ENCODE measurements at places on chromosomes 16 and 17.

GRCh38 chr16:25950586-25951281, 259.0 kb downstream of the HS3ST4 start:
- no peak for DNase-seq

DNA sequence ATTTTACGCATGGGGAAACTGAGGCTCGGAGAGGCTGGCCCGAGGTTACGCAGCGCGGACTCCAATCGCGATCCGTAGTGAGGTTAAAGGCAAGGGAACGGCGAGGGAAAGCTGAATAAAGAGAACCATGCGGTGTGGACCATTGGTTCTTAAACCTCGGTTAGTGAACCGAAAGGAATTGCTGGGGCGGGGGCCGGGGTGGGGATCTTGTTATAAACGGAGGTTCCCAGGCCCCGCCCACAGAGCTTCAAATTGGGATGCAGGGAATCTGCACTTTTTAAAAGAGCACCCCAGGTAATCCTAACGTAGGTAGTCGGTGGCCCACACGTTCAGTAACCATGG, 524 bp downstream of the IQCK start:
- DNase-seq = peak; percentile 12

DNA sequence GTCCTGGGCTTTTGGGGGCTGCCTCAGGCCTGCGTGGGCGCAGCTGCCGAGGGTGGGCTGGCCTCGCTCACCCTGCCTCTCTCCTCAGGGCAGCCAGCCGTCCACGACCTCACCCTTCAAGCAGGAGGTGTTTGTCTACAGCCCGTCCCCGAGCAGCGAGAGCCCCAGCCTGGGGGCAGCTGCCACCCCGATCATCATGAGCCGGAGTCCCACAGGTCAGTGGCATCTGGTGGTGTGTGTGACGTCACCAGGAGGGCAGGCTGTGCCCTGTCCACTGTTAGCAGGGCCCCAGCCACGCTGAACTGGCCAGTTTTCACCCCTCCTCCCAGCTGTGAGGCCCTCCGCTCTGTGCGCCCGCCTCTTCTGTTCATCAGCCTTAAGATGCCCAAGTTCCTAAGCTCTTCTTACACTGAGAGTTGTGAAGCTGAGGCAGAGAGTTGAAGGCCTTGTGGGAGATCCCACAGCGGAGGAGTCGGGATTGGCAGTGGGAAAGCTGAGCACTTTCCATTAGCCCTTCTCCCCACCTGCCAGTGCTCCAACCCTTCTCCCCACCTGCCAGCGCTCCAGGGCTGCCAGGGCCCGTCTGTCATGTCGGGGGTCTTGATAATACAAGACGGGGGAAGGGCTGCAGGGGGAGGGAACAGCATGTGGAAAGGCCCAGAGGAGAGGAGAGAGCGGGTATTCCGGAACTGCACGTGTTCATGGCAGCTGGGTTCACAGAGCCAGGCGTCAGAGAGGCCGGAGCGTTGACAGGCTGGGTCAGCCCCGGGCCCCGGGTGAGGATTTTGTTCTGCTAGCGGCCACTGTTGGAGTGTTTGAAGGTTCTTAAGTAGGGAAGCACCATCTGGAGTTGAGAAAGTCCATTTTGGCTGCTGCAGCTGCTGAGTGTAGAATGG, 36.3 kb downstream of the OR1D5 start:
- no peak for DNase-seq

- DNase-seq = no peak
Observed at GRCh38 chr16:71526111-71526631, at the start of gene CHST4. TSS of gene CHST4 (plus strand) at chr16:71526426. CDS start at chr16:71536678, 10,252 bp downstream.

DNA sequence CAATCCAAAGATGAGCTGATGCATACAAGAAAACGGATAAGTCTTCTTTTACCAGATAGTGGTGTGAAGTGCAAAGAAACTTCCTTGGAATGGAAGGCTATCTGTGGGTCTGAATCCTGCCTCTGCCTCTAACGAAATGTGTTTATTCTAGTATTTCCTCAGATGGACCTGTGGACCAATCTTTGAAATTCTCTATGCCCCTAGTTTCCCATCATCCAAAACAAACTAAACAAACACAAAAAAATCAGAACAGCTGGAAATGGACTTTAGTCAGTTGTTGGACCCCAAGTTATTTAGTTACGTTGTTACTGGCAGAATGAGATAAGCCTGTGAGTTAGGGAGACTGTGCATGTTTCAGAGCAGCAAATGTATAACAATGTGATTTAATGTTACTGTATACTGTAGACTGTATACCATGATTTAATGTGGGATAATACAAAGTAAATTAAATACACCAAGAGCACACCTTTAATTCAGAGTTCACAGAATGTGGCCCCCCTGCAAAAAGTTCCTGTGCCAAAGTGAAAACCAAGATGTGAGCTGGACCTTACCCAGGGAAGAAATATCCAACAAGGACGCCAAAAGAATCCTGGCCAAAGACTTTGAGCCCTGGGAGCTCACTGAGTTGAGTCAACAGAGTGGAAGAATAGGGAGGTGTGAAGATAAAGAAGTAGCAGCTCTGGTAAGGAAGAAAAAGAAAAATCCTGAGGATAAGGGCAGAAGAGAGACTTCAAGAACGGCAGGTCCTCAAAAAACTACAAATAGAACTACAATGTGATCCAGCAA, 255.2 kb downstream of the CNTNAP4 start:
- DNase-seq = no peak

DNA sequence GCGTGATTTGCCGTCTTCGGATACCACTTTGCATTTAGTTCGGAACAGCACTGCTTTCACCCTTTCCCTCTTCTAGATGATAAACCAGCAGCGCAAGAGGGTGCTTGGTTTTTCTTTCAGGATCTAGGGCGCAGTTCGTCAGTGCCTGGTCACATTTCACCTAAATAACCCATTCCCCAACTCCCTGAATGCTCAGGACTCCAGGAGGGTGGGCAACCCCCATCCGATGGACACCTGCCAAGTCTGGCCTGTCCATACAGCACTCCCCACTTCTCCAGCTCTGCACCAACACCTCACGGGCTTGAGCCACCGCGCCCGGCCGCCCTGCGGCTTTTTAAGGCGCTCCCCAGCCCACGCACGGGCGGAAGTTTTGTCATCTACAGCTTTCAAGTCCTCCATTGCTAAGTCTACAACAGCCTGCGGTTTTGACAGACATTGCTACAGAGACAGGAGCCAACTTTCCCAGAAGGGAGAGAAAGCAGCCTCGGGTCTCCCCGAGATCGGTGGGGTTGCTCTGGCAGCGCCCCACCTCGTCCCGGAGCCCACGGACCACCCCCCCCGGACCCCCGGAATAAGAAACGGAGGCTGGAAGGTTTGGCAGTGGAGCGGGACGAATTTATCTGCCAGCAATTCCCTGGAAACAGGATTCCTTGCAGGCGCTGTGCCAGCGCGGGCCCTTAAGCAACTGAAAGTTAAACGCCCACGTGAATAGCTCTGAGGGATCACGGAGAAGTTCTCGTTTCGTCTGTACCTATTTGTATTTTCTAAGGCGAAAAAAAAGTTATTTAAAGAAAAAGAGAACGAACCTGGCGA, 38.6 kb upstream of the SLFN13 start:
- DNase-seq = peak; percentile 86

DNA sequence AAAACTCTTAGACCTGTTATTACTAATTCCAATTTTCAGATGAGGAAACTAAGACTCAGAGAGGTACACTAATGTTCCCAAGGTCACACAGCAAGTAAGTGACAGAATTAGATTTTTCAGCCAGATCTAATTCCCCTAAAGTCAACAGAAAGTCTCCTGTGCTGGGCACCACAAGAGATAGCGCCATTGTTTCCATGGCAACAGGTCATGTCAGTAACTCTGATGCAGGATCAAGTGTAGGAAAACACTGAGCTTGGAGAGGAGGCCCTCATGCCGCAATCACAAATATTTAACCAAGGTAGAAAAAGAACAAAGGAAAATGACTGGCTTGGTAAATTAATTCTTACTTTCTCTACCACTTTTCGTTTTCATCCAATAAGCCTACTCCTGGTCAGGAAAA, 166.0 kb upstream of the CDH13 start:
- DNase-seq = no peak

DNA sequence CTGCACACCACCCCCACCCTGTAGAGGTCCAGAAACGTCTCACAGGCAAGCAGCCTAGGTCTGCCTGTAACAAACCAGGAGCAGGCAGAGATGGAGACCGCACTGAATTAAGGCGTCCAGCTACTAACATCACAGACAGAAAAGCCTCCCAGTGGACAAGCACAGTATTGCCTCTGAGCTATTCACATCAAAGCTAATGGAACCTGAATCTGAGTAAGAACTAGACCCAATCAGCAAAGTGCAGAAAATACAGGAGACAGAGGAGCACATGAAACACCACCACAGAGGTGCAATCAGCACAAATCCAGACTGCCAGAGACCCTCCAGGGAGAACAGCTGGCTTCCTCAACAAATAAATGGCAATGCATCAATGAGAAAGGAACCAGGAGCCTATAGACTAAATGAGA, 22.2 kb upstream of the PEMT start:
- DNase-seq = peak; percentile 54

GRCh38 chr16:10744370-10745030, 858 bp downstream of the NUBP1 start:
- no peak for DNase-seq

DNA sequence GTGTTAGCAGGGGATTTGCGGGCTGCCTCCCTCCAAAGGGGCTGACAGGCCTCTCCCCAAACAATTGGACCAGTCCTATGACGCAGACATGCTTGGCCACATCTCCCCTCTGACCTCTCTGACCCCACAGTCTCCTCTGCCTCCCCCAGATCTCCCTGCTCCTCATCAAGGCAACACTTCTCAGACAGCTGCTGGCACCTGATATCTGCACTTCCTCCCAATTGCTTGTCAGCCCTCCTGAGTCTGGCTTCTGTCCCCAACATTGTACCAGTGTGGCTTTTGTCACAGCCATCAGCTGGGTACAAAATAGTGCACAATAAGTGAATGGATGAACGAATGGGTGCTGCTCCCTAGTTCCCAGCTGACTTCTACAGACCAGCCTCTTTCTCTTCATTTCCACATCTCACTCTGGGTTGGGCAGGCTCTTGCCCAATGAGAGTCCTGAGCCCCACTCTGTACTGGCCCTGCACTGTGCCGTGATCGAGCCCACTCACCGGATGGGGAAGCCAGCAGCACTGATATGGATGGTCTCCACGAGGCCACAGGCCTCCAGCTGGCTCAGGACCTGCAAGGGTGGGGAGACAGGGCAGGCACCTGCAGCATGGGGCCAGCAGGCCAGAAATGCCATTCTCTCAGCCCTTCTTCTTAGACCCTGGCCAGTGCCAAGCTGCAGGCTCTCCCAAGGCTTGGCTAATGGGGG, 17.1 kb downstream of the ZNHIT3 start:
- no peak for DNase-seq

- DNase-seq = no peak
Observed at GRCh38 chr16:78097548-78097947, 1.9 kb upstream of the WWOX start.

- no peak for DNase-seq
Observed at GRCh38 chr16:50498431-50499155, 49.6 kb upstream of the NKD1 start.

DNA sequence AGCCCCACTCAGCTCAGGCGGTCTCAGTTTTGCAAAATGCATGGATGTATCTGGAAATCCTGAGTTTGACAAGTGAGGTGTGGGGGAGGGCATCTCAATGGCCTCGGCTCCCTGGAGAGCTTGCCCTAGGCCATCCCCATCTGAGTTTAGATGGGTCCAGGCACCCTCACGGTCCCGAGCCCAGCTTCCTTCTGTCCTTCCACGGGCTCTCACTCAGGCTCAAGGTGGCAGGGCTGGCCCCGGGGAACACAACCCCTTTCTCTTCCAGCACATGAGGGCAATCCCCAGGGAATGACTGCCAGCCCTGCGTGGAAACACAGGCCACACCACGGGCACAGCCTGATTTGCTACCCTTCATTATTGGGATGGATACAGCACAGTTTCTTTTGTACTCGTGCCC, 58.4 kb downstream of the AMFR start:
- DNase-seq = no peak

DNA sequence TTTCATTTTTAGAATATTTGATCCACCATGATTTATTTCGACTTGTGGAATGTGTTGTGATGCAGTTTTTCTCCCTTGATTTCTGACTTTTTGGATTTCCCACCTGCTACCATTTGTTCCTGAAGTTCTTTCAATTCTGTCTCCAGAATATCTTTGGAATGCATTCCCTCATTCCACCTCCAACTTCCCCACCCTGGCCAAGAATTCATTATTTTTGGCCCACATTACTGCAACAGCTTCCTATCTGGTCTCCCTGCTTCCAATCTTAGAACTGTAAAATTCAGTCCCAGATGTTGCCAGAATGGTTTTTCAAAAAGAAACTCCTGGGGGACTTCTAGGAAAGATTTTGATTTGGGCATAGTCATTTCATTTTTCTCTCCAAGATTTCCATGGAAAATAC, 182.3 kb upstream of the HS3ST4 start:
- no peak for DNase-seq

DNA sequence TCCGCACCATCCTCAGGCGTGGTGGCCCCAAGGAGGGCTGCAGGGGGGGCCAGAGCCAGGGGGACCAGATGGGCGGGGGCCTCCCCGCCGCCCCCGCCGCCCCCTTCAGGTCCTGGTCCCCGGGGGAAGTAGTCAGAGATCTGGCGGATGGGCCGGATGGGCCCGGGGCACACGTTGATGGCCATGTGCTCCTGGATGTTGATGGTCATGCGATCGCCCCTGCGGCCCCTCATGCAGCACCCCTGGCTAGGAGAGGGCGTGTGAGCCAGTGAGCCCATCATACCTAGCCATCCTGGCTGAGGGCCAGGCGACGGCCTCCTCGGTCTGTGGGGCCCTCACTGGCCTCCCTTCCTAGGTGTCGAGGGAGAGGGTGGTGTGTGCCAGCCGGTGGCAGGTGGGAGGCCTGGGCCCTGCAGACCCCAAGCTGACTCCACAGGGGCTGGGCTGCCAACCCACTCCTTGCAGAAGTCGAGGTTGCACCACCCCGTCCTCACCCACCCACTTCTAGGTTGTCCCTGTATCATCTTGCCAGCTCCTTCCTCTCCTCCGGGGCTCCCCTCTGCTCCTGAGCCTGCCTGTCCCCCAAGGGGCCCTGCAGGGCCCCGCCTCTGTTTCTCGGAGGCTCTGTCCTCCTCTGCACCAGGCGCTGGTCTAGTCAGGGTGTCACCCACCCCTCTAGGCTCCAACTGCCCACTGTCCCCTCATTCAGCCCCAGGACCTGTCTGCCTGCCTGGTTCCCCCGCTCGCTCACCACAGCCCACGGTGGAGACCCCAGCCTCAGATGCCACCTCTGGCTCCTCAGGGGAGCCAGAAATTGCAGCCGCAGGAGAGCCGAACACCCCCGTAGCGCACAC, 610 bp downstream of the DOC2A start:
- no peak for DNase-seq

- DNase-seq = peak; percentile 72
Observed at GRCh38 chr17:57442914-57443571, 186.7 kb downstream of the MSI2 start.

- no peak for DNase-seq
Observed at GRCh38 chr17:16908273-16908672, 63.6 kb downstream of the TNFRSF13B start.

DNA sequence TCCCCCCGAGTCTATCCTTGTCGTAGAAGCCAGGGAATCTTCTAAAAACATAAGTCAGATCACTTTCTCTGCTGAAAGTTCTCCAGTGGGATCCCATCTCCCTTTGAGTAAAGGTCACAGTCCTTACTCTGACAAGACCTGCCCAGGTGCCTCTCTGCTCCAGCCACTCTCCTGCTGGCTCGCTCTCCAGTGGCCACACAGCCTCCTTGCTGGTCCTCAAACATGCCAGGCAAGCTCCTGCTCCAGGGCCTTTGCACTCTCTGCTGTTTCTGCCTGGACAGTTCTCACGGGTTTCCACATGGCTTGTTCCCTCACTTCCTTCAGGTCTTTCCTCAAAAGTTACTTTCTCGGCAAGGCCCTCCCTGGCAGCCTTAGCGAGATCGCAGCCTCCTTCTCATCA, 3.4 kb downstream of the B9D1 start:
- no peak for DNase-seq

GRCh38 chr16:5336941-5337340, 239.3 kb upstream of the EEF2KMT start:
- DNase-seq = no peak

All from CD4-positive, alpha-beta T cell treated with Interleukin-17A for 4 hours (primary cell).